Kidney epithelial cell (primary cell): ENCODE measurements at places on chromosomes 7 and 10. TPM values are rescaled to one million over a fixed set of nuclear protein-coding genes. Genes with fewer than 3 reads are reported as not detected.

DNA sequence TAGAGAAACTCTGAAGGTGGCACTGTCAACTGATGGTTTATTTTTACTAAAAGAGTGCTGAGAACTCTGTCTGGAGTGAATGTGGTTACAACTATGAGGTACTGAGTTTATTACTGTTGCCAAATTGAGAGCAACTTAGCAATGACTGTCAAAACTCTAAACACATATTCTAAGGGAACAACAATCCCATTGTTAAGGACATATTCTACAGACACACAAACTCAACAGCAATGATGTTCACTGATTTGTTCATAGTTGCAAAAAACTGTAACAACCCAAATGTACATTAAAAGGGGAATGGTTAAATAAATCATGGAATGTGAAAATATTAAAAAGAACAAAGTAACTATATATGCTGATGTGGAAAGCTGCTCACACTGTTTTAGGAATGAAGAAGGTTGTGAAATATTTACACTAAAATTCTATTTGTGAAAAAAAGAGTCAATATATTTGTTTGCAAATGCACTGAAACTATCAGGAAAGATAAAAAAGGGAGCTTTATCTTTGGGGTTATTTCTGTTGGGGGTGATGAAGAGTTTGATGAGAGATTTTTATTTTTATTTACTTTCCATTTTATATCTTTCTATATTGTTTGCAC lies 12.9 kb downstream of the PON2 start:
- no peak for DNase-seq

DNA sequence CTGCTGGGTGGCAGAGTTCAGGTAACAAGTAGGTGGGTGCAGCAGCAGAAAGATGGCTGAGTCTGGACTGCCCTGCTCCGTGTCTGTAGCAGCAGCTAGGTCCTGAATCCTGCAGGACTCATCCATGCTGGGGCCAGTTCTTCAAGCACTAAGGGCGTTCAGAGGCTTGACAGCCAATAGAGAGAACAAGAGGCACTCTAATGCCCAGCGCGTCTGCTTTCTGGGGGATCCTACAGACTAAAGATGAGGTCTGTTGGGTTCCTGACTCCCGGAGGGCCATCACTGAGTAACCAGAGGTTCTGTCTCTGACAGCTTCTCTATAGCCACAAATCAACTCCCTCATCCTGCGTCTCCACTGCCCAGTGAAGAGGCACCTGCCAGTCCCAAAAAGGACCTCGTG lies 125.5 kb downstream of the PTPN20 start:
- DNase-seq = no peak

- no peak for DNase-seq
These were observed 8.4 kb downstream of the NACAD start for GRCh38 chr7:45080265-45080957.

- DNase-seq = no peak
These were observed 91.5 kb downstream of the CTTNBP2 start for GRCh38 chr7:117781707-117782106.

GRCh38 chr7:2851497-2851896 lies 7.4 kb upstream of the GNA12 start:
- no peak for DNase-seq

- DNase-seq = no peak
These were observed 42.8 kb downstream of the ARHGAP21 start for GRCh38 chr10:24680647-24681524.

- DNase-seq = no peak
These were observed 70.0 kb downstream of the CRTAC1 start for GRCh38 chr10:97960269-97961056.

DNA sequence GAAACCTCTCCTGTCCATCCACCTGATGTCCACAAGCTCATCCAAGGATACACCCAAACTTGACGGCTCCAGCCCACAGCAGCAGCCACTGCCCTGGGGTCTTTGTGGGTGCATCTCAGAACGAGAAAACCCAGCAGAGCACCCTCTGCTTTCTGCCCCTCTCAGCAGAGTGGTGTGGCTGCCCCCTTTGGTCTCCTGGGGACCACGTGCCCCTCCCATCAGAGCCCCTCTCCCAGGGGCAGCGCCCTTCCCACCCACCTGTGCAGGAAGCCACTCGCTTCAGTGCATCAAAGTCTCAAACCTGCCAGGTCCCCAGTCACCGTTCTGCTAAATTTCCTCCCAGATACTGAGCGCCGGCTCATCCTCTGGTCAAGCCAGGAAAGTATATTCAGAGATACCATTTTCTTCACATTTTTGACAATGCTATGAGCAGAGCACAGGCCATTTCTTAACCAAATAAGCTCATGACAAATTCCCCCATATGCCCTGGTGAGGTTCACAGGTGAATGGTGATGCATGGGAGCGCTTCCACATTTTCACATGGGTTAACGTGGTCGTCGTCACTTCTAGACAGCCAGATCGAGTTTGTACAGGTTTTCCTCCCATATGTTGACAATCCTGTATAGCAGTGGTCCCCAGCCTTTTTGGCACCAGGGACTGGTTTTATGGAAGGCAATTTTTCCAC lies 32.4 kb downstream of the CAMK2B start:
- no peak for DNase-seq

DNA sequence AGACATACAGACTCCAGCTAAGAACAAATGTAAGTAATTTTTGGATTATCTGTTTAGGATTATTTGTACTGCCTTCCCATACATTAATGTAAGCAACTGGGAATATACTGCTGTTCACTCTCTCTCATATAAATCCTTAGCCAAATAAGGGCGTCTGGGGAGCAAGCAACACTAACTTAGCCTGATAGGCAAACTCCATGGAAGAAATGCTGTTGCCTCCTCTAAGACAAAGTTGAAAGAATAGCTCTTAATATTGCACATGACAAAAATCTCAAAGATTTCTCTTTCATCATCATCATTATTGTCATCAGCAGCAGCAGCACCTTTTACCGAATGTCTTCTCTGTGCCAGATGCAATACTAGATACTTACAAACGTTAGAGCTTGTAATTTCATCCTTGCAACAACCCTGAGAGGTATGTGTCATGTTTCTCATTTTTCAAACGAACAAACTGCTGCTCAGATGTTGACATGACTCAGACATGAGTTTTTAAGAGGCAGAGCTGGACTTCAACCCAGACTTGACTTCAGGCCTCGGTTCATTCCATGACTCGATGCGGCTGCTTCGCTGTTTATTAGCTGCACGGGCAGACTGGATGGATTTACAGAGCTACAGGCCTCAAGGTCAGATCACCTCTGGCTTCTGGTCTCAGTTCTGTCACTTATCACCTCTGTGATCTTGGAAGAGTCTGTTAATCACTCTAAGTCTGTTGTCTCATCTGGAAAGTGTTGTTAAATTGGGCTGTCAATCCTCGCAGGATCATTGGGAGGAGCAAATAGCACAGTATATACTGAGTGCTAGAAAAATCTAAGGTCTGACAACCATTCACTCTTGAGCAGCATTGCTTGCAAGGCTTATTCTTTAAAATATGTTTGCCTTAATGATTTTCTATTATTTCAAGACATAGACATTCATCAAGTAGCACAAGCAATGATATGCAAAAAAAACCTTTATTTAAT lies 126.3 kb upstream of the CELF2 start:
- no peak for DNase-seq

SUN3 gene
- total RNA-seq = not detected in 2 replicates

HMX3 gene
- total RNA-seq = 0.08 TPM in 1 of 2 replicates, not detected in the other
